ENCODE measurements at places on chromosomes 1 and 21. TPM values are rescaled to one million over a fixed set of nuclear protein-coding genes. Genes with fewer than 3 reads are reported as not detected.

DNA sequence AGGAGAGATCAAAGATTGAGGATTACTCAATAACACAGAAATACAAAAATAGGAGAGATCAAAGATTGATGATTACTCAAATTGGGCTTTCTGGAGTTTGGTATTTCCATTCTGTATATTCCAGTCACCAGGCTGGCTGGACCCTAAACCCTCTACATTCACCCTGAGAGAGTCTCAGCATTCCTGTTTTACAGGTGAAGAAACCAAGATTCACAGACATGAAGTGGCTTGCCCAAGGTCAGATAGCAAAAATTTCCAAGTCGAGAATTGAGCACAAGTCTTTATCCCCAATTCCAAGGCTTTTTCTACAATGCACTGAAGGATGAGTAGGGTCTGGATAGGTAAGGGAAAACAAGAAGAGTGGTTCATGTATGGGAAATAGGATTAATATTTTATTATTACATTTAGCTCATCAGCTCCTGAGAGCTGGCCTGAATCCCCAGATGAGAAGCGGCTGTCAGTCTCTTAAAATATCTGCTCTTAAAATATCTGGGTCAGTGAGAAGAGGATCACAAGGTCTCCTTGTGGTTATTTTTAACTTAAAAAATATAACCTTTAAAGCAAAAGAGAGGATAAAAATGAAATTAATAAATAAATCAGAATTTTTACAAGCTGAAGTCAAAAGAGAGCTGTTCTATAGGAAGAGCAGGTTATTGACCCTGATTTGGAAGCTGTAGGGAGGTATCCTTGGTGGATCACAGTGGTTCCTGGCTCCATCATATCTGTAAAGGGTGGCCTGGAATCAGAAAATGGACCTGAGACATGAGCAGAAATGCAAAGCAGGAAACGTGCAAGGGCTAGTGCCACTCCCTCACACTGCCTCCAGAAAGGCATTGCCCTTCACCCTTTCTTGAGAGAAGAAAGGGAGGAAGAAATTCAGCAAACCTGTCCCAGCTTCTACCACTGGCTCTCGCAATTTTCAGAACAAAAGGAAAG is 29.1 kb upstream of the SEC16B start:
- no peaks in the 10 kb centered on the region for H3K4me1 ChIP-seq
- no peaks in the 10 kb centered on the region for H3K36me3 ChIP-seq
- DNase-seq = no peak
- no peak overlapping the region for H3K27ac ChIP-seq
- H3K4me3 ChIP-seq = no peak overlapping the region
- no peaks in the 10 kb centered on the region for H3K27me3 ChIP-seq

- H3K4me3 ChIP-seq = no peak overlapping the region
- no peak overlapping the region for H3K27ac ChIP-seq
- H3K4me1 ChIP-seq = no peaks in the 10 kb centered on the region
- no peaks in the 10 kb centered on the region for H3K36me3 ChIP-seq
- no peaks in the 10 kb centered on the region for H3K27me3 ChIP-seq
- DNase-seq = no peak
Measured at GRCh38 chr1:94721240-94721639, 98.9 kb upstream of the SLC44A3 start.

- no peak overlapping the region for H3K27ac ChIP-seq
- no peak overlapping the region for H3K4me3 ChIP-seq
- DNase-seq = no peak
- no peaks in the 10 kb centered on the region for H3K36me3 ChIP-seq
- H3K4me1 ChIP-seq = no peaks in the 10 kb centered on the region
Measured at GRCh38 chr1:162699366-162699765, 67.1 kb downstream of the DDR2 start.

DNA sequence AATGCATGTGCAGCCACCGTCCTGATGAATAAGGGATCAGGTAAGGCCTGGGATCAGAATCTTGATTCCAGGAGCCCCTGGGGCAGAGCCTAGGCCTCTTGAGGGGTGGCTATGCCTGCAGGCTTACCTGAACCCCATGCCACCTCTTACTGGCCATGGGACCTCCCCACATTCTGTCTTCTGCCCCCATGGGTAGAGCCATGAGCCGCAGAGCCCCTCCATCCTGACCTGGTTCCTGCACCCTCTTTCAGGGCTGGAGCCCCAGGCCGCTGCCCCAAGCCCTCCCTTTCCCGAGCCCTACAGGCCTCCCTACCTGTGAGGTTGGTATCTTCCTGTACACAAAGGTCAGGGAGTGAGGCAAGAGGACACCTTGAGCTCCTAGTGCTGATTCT is 120.8 kb downstream of the DMRTB1 start:
- H3K27ac ChIP-seq = no peak overlapping the region
- H3K4me3 ChIP-seq = no peak overlapping the region
- DNase-seq = no peak
- no peaks in the 10 kb centered on the region for H3K36me3 ChIP-seq
- H3K4me1 ChIP-seq = peaks cover 45% of the 10 kb centered on the region

Gene ADGRB2
- total RNA-seq = 0.35 TPM

DNA sequence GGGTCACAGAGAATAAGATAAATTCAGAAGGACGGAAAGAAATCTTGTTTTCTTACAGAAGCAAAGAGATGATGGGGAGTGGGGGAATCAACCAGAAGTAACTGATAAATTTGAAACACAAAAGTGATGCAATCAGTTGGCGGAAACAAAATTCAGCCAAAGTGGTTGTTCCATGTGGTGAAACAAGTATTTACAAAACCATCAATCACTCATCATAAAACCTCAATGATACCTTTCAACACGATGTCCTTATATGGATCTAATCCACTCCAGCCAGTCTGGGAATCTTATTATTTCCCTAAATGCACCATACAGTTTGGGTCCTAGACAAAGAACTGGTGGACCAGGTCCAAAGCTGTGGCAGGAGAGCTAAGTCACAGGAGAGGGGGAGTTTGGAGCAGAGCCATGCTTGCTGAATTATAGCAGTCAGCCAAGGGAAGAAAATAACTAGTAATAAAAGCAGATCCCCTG is 303.8 kb upstream of the LRRC7 start:
- no peak for DNase-seq
- no peak overlapping the region for H3K27ac ChIP-seq

DNA sequence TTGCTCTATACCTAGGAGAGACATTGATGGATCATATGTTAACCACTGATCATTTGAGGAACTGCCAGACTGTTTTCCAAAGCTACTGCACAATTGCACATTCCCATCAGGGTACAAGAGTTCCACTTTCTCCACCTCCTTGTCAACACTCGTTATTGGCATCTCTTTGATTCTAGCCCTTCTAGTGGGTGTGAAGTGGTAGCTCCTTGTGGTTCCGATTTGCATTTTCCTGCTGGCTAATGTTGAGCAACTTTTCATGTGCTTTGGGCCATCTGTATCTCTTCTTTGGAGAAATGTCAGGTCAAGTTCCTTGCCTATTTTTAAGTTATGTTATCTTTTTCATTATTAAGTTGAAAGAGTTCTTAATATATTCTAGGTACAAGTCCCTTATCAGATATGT is 90.1 kb downstream of the DMRTB1 start:
- no peak for DNase-seq
- H3K4me3 ChIP-seq = no peak overlapping the region
- H3K27ac ChIP-seq = no peak overlapping the region
- no peaks in the 10 kb centered on the region for H3K36me3 ChIP-seq

DNA sequence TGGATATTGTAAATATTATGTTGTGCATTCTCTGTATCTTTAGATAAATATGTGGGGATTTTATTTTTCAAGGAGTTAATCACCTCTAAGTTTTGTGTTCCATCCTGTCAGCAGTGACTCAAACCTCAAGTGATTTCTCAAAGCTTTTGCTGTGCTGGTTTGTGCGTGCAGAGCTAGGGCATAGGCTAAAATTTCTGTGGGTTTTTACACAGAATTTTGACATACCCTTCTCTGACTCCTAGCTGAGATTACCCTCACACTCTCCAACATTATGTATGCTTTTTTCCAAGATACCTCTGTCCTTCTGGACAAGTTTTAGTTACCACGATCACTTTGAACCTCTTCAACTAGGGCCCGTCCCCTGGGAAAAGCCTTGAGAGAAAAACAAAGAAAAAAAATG is 384.9 kb downstream of the NCAM2 start:
- H3K36me3 ChIP-seq = no peaks in the 10 kb centered on the region
- DNase-seq = no peak
- no peaks in the 10 kb centered on the region for H3K27me3 ChIP-seq
- no peak overlapping the region for H3K4me3 ChIP-seq
- no peaks in the 10 kb centered on the region for H3K4me1 ChIP-seq
- no peak overlapping the region for H3K27ac ChIP-seq

Gene PCBP3
- 0.35 TPM for total RNA-seq

DNA sequence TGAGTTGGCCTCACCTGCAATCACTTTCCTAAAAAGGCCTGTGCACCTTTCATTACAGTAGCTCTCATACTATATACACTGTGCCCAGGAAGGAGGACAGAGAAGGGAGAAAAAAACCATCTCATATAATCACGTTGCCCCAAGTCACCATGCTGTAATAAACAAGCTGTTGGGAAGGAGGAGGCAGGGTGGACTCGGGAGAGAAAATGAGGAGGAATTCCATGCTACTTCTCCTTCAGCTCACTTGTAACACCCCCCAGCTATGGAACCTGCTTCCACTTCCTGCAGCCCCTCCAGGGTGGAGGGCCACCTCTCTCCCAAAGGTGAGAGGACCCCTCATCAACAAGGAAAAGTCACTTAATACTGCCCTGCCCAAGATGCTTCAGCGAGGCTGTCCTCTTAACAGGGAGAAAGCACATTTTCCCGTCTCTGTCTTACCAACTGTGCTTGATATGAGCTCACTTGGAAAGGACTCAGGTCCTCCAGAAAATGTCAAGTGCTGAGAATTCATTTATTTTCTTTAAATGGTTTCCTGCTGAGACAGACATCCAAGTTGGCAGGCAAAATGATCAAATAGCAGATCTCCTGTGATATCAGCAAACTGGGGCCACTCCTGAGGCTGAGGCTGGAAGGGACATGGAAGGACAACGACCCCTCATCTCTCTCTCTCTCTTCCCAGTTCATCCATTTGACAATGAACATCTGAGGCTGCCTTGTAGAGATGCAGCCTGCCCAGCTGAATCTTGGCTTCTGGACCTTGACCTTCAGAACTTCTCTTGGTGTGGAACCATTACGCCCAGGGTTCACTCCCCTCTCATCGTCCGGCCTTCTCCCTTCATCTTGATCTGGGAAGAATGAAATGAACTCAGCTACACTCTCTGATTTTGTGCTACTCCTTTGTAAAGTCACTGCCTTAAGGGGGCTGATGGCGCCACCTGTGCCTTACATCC is 54.0 kb downstream of the CAPN9 start:
- no peaks in the 10 kb centered on the region for H3K4me1 ChIP-seq
- no peak for DNase-seq
- H3K36me3 ChIP-seq = no peaks in the 10 kb centered on the region
- H3K27ac ChIP-seq = no peak overlapping the region

Gene PADI1
- total RNA-seq = not detected

Gene MYOC
- not detected for total RNA-seq

GRCh38 chr1:85847356-85847755 is 139.1 kb upstream of the ZNHIT6 start:
- H3K36me3 ChIP-seq = no peaks in the 10 kb centered on the region
- no peak overlapping the region for H3K4me3 ChIP-seq
- DNase-seq = no peak
- no peaks in the 10 kb centered on the region for H3K4me1 ChIP-seq
- H3K27ac ChIP-seq = no peak overlapping the region
- H3K27me3 ChIP-seq = no peaks in the 10 kb centered on the region

GRCh38 chr1:36883315-36883949 is 150.9 kb downstream of the GRIK3 start:
- H3K4me1 ChIP-seq = no peaks in the 10 kb centered on the region
- no peaks in the 10 kb centered on the region for H3K36me3 ChIP-seq
- H3K4me3 ChIP-seq = no peak overlapping the region
- DNase-seq = no peak
- no peak overlapping the region for H3K27ac ChIP-seq
- no peaks in the 10 kb centered on the region for H3K27me3 ChIP-seq

Gene ATP1B1
- total RNA-seq = 3.7 TPM

Gene ENSA
- total RNA-seq = 252 TPM

DNA sequence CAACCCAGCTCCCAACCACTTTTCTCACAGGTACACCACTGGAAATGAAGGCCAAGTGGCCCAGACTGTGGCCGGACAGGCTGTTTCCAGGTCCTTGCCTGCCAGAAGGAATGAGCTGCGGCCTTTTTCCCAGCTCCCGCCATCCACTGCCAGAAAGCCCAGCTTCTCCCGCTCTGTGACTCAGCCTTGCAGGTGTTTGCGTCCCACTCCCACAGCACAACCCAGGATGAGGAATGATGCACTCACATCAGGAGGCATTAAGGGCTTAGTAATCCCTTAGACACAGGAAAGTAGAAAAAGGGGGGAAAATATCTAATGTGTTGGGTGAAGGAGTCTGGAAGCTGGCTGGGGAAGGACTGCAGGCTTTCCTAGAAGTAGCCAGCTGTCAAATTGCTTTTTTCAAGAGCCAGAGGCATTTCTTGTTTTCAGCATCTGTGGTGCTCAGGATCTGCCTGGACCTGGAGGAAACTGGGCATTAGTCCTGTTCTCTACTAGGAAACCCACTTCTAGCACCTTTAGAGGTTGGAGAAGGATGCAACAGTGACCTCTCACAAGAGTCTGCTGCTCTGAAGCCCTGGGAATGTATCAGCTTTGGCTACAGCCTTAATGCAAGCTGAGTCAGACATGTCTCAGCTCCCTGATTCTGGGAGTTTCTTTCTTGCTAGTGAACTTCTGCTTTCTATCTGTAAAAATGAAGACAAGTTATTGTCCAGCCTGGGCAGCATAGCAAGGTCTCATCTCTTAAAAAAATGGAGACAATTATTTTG is 13.2 kb upstream of the MAP1LC3C start:
- no peaks in the 10 kb centered on the region for H3K27me3 ChIP-seq
- no peak overlapping the region for H3K4me3 ChIP-seq
- no peaks in the 10 kb centered on the region for H3K36me3 ChIP-seq
- H3K27ac ChIP-seq = no peak overlapping the region

Gene RBP7
- not detected for total RNA-seq

GRCh38 chr21:45997495-45998275 is 16.1 kb downstream of the COL6A1 start:
- no peak overlapping the region for H3K27ac ChIP-seq
- no peaks in the 10 kb centered on the region for H3K36me3 ChIP-seq
- no peaks in the 10 kb centered on the region for H3K4me1 ChIP-seq
- no peak overlapping the region for H3K4me3 ChIP-seq
- H3K27me3 ChIP-seq = no peaks in the 10 kb centered on the region

Gene PPOX
- total RNA-seq = 24.4 TPM

Gene PGLYRP4
- total RNA-seq = not detected

GRCh38 chr21:33162436-33162951 is 67.2 kb upstream of the IFNAR2 start:
- H3K27ac ChIP-seq = no peak overlapping the region
- H3K36me3 ChIP-seq = no peaks in the 10 kb centered on the region
- no peaks in the 10 kb centered on the region for H3K27me3 ChIP-seq
- no peak for DNase-seq
- no peak overlapping the region for H3K4me3 ChIP-seq
- no peaks in the 10 kb centered on the region for H3K4me1 ChIP-seq

GRCh38 chr1:209397371-209397770 is 186.1 kb upstream of the CAMK1G start:
- no peak overlapping the region for H3K27ac ChIP-seq
- H3K36me3 ChIP-seq = no peaks in the 10 kb centered on the region
- H3K4me3 ChIP-seq = no peak overlapping the region
- H3K27me3 ChIP-seq = no peaks in the 10 kb centered on the region
- DNase-seq = no peak

Measured in CD8-positive, alpha-beta memory T cell (primary cell).